ENCODE measurements at places on chromosomes 5 and 9. TPM values are rescaled to one million over a fixed set of nuclear protein-coding genes. Genes with fewer than 3 reads are reported as not detected.

Gene TAF11L10
- total RNA-seq: not detected

GRCh38 chr9:94277885-94278536 lies 18.9 kb downstream of the ZNF169 start:
- DNase-seq: peak; percentile 8

- DNase-seq: peak; percentile 63
Observed at GRCh38 chr9:33439731-33440130, 7.7 kb downstream of the AQP3 start.

- DNase-seq: no peak
Observed at GRCh38 chr5:72301557-72301956, 18.5 kb downstream of the MRPS27 start.

- no peak for DNase-seq
Observed at GRCh38 chr5:109100971-109101370, 308.8 kb downstream of the PJA2 start.

Gene TRMO
- total RNA-seq: 12.4 TPM

Gene GABRP
- total RNA-seq: not detected

Gene FOXD4L5
- not detected for total RNA-seq

DNA sequence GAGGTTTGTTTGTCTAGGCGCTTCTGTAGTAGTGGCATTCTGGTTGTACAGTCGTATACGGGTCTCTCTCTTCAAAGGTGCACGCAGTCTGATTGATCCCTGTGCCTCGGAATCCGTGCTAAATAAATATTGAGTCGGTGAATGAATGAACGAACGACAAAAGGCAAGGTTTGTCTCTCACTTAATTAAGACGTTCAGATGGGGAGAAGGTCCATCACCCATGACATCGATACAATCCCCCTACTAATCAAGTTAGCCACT lies 500 bp upstream of the CREBRF start:
- no peak for DNase-seq

- DNase-seq: no peak
Observed at GRCh38 chr9:93306081-93306480, 122.1 kb downstream of the WNK2 start.

Gene GARIN3
- total RNA-seq: not detected

Gene ADGRV1
- total RNA-seq: 4.4 TPM

GRCh38 chr5:75048457-75048953 lies 3.9 kb downstream of the GCNT4 start:
- peak; percentile 12 for DNase-seq

Gene CAVIN4
- total RNA-seq: 311 TPM

Gene OR1K1
- total RNA-seq: not detected

Gene PCDHAC2
- 0.10 TPM for total RNA-seq

GRCh38 chr5:126003309-126003708 lies 419.9 kb upstream of the GRAMD2B start:
- peak; percentile 79 for DNase-seq

Gene MARCOL
- not detected for total RNA-seq

DNA sequence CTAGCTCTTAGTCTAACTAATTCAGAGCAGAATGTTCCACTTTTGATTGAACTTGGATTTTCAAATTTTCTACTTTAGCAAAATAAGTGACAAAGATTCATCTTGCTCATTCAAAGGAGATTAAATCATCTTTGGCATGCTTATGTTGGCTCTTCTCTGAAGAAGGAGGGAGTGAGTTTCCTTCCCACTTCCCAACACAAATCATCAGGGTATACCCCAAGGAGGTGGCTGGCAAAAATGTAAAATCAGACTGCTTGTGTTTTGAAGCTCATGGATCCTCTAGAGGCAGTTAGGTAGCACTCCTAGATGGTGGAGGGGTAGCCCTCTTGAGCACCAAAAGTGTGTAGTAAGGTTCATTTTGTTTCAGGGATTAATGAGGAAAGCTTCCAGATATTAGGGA lies 343.1 kb downstream of the OSTF1 start:
- no peak for DNase-seq

DNA sequence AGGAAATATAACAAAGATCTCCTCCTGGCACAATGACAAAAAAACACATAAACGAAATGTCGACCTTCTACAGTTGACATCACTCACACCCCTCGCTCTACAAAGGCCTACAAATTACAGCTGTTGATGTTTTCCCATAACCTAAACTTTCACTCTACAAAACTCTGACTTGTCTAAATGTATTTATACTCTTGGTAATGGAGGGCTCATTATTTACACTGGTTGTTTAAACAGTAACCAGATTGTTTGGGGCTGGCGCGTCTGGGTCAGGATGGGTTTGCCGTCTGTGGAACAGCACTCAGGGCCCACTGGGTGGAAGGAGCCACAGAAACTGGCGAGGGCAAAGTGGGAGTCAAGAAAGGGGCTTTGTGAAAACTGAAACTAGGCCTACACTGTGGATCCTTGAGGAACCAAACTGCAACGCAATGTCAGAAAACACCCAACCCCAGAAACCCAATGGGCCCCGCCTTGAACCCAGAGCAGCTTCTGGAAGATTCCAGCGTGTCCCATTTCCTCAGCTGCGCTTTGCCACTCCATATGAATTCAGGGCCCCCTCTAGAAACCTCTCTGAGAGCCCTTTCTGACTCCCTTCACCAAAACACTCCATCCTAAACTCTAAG lies 136.7 kb downstream of the ROR2 start:
- no peak for DNase-seq

Gene SPINK5
- not detected for total RNA-seq

DNA sequence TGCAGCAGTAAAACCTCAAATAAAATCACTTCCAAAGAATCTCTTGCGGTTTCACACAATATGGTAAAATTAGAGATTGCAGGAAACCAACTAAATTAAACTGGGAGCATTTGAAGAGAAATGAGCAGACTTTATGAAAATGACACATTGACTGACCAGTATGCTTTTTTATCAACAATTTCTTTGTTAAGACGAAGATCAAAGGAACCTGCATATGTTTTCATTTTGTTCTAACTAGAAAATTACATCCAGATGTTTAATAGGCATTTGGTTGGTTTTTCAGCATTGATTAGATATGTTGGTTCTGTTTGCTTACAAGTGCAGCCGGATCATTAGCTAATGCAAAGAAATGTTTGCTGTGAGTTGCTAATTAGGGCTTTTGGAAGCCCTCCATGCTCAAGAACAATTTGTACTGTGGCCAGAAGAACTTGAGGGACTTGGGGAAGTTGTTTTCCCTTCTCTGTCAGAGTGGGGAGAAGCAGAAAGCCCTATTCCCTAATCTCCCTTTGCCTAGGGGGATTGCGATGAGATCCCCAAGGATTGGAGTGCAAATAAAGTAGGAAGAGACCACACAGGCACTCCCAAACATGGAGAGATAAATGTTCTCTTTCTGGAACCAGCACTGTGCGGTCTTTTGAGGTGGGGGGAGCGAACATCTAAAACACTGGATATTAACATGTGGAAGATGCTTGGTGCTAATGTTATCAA lies 4.5 kb upstream of the TLE1 start:
- DNase-seq: no peak

GRCh38 chr5:170755679-170756456 lies 27.7 kb upstream of the GABRP start:
- DNase-seq: no peak

- DNase-seq: no peak
Observed at GRCh38 chr9:130893341-130894101, 3.1 kb downstream of the QRFP start.

Gene ANKRD31
- total RNA-seq: 0.03 TPM

- no peak for DNase-seq
Observed at GRCh38 chr9:14756291-14756690, 33.8 kb upstream of the CER1 start.

Gene ANXA2R
- 0.86 TPM for total RNA-seq

DNA sequence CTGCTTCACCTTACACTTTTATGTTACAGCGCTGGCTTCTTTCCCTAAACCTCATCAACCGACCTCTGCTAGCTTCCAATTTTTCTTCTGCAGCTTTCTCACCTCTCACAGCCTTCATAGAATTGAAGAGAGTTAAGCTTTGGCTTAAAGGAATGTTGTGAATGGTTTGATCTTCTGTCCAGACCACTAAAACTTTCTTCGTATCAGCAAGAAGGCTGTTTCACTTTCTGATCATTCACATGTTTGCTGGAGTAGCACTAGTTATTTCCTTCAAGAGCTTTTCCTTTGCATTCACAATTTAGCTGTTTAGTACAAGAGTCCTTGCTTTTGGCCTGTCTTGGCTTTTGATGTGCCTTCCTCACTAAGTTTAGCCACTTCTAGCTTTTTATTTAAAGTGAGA lies 49.5 kb downstream of the NR3C1 start:
- DNase-seq: no peak

DNA sequence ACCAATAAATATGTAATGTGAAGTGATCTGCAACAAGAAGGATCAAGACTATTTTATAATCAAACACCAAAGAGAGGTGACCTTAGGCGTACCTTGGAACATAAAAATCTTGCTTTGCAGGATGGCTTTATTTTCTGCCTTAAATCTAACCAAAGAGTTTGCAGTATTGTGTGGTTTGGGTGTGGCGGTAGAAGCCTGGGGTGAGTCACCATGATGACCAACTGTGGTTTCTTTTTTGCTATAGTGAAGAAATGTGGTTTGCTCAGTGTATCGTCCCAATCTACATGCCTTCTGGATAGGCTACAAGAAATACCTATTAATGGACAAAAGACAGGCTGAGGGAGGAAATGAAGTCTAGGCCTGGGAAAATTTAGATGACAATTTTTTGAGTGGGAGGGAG lies 5.1 kb upstream of the CAST start:
- peak; percentile 87 for DNase-seq

GRCh38 chr9:129562514-129562913 lies 58.4 kb downstream of the C9orf50 start:
- DNase-seq: no peak

GRCh38 chr9:77809552-77809951 lies 161.4 kb upstream of the GNA14 start:
- DNase-seq: no peak

Gene GM2A
- 17.0 TPM for total RNA-seq

- DNase-seq: no peak
Observed at GRCh38 chr5:107651325-107651724, 19.4 kb downstream of the EFNA5 start.

DNA sequence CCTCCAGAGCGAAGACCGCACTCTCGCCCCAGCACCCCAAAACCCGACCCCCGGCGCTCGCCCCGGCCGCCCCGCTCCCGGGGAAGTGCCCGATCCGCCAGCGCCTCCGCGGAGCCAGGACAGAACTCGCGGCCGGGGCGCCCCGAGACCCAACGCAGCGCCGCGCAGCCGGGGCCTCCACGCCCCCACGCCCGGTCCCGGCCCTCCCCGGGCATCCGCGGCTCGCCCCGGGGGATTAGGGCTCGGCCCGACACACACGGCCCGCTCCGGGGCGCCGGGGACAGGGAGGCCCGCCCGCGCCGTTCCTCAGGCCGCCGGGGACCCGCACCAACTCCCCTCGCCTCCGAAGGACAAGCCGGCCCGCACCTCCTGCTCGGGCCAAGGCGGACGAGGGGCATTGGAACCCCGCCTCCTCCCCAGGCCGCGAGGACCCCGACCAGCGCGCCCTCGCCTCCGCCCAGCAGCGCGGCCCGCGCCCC lies 544 bp downstream of the FNBP1 start:
- peak; percentile 39 for DNase-seq

GRCh38 chr9:120857902-120858301 lies 15.2 kb upstream of the PSMD5 start:
- no peak for DNase-seq

Gene PDGFRB
- 26.1 TPM for total RNA-seq

- DNase-seq: peak; percentile 30
Observed at GRCh38 chr5:94422812-94423211, 195.6 kb downstream of the KIAA0825 start.

DNA sequence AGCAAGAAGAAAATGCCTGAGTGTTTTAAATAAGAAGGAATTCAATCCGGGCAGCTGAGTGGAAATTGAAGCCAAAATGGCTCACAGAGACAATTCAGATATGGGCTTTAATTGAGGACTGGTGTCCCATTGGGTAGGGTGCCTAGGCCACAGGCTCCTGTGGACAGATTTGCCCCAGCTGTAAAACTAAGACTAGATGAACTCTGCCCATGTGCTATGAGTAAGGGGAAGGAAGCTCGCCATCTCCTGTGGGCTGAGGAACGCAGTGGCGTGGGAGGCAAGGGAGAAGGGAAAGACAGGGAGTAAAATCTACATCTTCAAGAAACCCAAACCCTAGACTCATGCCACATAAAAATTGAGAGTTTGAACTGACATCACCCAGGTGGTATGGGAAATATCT lies 66.1 kb downstream of the KLHL3 start:
- DNase-seq: no peak

Gene XPA
- total RNA-seq: 12.2 TPM

DNA sequence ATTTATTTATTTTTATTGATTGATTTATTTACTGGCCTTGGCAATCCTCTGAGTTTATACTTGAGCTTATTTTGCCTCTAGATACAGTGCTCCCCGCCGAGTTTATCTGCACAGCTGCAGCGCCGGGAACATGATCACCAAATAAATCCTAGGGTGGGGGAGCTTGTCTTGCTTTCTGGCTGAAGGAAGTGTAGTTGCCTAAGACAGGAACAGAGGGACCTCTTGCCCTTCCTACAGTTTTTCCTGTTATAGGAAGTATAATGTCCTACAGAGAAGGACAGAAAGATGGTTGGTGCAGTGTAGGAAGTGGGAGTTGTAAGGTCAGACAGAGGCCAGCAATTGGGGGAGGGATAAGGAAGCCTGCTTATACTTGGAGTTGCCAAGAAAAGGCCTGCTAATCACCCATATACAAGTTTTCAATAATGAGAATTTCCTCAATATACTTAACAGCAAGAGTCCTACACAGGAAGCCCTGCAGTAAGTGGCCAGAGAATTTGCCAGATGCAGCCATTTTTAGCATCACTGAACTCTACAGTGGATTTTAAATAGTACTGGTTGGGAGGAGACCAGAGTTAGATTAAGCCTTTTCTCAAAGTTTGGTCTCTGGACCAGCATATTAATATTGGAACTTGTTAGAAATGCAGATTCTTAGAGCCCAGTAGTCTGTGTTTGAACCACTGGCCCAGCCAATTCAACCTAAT lies 7.7 kb downstream of the AOPEP start:
- DNase-seq: no peak

DNA sequence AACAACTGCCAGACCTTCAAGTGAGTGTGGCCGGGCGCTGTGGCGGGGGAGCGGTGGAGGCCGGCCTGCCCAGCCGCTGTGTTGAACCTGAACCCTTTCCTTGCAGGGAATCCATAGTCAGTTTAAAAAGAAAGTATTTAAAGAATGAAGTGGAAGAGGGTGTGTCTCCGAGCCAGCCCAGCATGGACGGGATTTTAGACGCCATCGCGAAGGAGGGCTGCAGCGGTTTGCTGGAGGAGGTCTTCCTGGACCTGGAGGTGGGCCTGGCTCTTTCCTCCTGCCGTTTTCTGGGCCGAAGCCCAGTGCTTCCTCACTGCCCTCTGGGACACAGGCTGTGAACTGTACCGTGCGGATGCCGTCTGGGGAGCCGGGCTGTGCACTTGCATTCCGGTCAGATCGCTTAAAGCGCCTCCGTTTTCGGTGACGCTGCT lies 19.1 kb downstream of the EXOC3 start:
- no peak for DNase-seq
